ENCODE measurements at places on chromosomes 12 and 14. TPM values are rescaled to one million over a fixed set of nuclear protein-coding genes. Genes with fewer than 3 reads are reported as not detected.

The KRT78 gene
- not detected for total RNA-seq

GRCh38 chr14:65033181-65033580 is 46.5 kb downstream of the FNTB start:
- H3K36me3 ChIP-seq: no peaks in the 10 kb centered on the region
- H3K27ac ChIP-seq: no peak overlapping the region
- H3K4me3 ChIP-seq: no peak overlapping the region
- no peak for DNase-seq
- H3K27me3 ChIP-seq: no peaks in the 10 kb centered on the region

DNA sequence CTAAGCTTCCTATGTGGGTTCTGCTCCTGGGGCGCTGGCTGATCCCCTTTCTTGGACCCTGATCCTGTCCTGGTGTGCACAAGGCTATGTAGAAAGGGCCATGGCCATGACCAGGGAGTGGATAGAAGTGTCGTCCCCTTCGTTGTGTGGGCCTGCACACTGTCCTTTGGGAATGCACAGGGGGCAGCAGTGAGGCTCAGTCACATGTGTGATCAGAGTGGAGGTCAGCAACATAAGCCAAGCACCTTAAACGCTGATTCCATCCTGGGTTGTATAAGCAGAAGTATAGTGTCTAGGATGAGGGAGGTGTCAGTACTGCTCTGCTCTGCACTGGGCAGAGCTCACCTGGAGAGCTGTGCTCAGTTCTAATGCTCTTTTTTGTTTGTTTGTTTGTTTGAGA is 48.4 kb downstream of the ESRRB start:
- no peaks in the 10 kb centered on the region for H3K27me3 ChIP-seq
- H3K36me3 ChIP-seq: no peaks in the 10 kb centered on the region
- DNase-seq: no peak

GRCh38 chr12:80100591-80100990 is 1.3 kb downstream of the OTOGL start:
- H3K36me3 ChIP-seq: no peaks in the 10 kb centered on the region
- no peak for DNase-seq
- no peaks in the 10 kb centered on the region for H3K4me1 ChIP-seq
- H3K4me3 ChIP-seq: no peak overlapping the region

- no peak for DNase-seq
- H3K4me3 ChIP-seq: no peak overlapping the region
- H3K4me1 ChIP-seq: no peaks in the 10 kb centered on the region
- no peaks in the 10 kb centered on the region for H3K27me3 ChIP-seq
Measured at GRCh38 chr12:94445662-94446061, 14.0 kb downstream of the CEP83 start.

GRCh38 chr14:37566811-37567371 is 28.2 kb downstream of the FOXA1 start:
- H3K4me1 ChIP-seq: no peaks in the 10 kb centered on the region
- H3K4me3 ChIP-seq: no peak overlapping the region
- H3K27ac ChIP-seq: peak overlapping the region; percentile 55
- no peaks in the 10 kb centered on the region for H3K36me3 ChIP-seq

GRCh38 chr12:76983420-76983819 is 81.9 kb downstream of the E2F7 start:
- H3K4me3 ChIP-seq: no peak overlapping the region
- no peak overlapping the region for H3K27ac ChIP-seq
- H3K27me3 ChIP-seq: no peaks in the 10 kb centered on the region
- no peaks in the 10 kb centered on the region for H3K4me1 ChIP-seq
- no peak for DNase-seq

Measured in breast epithelium (tissue), 4 donors.